CD4-positive, alpha-beta T cell treated with Interleukin-21 for 1 hour (primary cell): ENCODE measurements at places on chromosomes 3 and 15.

DNA sequence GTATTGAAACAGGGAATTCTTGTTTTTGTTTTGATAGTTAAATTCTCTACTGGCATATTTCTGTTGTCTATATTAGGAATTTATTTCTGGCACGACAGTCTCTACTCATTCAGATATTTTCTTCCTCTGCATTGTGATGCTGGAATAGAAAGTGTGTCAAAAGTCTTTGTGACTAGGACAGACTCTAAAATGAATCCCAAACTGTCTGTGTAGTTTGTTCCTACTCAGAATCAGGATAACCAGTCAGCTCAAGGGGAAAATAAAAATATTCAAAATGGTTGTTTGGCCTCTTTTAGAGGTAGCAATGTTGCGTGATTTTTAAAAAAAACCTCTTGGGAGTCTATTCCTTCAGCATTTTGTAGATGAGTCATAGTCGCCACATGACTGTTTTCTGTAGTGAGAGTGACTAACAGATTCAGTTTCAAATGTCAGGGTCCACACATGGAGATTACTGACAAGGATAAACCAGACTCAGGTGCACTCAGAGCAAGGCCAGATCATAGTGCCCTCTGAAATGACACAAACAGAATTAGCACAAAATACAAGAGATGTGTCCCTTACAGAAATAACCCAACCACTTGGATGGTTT is 13.1 kb downstream of the SLC7A14 start:
- no peak for DNase-seq

- no peak for DNase-seq
Measured at GRCh38 chr15:81851325-81851724, 194.5 kb downstream of the MEX3B start.

- DNase-seq: no peak
Measured at GRCh38 chr15:62942428-62942827, 100.1 kb upstream of the TPM1 start.

- no peak for DNase-seq
Measured at GRCh38 chr15:68062214-68062613, 8.1 kb downstream of the PIAS1 start.

DNA sequence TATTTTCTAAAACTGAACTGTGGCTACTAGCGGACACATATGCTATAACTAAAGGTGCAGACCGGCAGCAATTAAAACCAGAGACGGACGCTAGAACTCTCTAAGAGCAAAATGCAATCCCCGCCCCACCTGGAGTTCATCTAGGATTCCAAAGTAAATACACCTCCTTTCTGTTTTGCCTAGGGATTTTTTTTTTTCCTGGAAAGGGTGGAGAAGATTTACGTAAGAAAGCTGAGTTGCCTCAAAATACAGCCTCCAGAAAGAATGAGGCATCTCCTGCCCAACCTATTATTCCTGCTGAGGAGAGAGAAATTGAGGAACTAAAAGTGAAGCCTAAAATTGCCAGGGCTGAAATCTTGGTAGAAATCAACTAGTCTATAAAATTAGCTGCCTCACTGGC is 150.2 kb downstream of the TP63 start:
- no peak for DNase-seq

GRCh38 chr15:87669846-87670245 is 586.7 kb downstream of the NTRK3 start:
- DNase-seq: no peak

GRCh38 chr3:65779390-65779789 is 259.3 kb downstream of the MAGI1 start:
- no peak for DNase-seq
